ENCODE measurements at places on chromosomes 2 and 18.

GRCh38 chr18:9694952-9695495 lies 13.1 kb upstream of the RAB31 start:
- DNase-seq: no peak

- peak; percentile 31 for DNase-seq
Observed at GRCh38 chr18:26405190-26405801, 143.1 kb downstream of the KCTD1 start.

DNA sequence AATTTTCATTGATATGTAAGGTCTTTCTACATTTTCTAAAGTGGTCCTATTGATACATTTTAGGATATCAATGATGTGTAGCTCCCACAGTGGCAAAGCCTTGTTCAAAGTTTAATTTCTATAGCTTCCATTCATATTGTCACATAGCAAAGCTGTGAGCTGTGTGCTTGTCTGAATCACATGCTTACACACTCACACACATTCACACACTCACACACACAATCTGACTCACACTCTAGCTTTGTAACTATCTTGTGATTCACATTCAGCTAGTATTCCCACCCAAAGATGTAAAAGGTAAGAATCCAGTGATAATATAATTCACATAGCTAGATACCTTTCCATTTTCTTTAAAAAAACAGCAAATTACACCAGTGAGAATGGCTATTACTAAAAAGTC lies 58.7 kb downstream of the MAPRE2 start:
- peak; percentile 35 for DNase-seq

- DNase-seq: peak; percentile 65
Observed at GRCh38 chr2:55961318-55961911, 37.8 kb upstream of the EFEMP1 start.

DNA sequence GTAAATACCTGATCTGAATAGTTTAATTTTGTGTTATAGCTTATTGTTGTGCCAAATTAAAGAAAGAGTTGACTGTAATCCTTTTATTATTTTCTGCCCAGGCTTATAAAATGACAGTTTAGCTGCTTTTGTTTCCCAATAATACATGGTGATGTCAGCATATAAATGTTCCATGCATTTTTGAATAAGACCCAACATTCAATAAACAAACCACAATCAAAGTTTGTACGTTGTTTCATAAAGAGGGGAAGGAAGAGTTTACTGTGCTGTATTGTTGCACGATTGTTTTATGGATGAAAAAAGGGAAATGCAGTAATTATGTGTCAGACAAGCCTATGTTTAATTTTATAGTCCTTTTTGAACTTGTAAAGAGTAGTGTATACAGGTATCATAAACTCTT lies 177.2 kb upstream of the SCN7A start:
- DNase-seq: no peak

DNA sequence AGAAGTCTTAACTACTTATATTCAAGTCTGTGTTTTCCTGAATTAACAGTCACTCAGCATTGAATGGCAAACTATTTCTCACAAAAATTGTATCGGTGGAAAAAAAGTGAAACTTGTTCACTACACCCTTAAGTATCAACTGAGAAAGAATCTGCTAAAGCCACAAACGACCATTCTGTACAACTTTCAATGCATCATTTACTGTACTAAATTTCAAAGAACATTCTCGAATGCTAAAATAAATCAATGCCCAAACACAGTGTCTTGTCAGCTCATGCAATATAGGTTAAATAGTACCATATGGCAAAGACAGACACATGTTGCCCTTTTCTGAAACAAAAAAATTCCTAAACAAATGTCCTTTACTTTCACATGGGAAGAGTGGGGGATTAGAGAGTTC lies 9.0 kb downstream of the ZNF516 start:
- no peak for DNase-seq

Measured in LHCN-M2 (cell line).